ENCODE measurements at places on chromosomes 16 and 17.
A peak's percentile ranks its signal among the peaks of the same experiment; 100 is the strongest.

DNA sequence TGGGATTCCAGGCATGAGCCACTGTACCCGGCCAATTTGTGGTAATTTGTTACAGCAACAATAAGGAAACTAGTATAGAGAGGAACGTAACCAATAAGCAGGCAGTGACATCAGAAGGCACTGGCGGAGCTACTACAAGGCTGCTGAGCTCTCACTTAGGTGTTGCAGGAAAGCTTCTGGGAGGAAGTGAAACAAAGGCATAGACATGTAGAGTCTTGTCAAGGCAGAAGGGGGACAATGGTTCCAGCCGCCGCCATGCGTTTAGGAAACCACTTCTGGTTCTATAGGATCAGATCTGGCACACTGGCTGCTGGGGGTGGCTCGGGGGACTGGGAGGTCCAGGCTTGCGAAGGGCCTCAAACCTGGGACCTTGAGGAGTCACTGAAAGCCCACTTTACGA, 9.4 kb upstream of the CPSF4L start:
- DNase-seq, result peak; percentile 89

DNA sequence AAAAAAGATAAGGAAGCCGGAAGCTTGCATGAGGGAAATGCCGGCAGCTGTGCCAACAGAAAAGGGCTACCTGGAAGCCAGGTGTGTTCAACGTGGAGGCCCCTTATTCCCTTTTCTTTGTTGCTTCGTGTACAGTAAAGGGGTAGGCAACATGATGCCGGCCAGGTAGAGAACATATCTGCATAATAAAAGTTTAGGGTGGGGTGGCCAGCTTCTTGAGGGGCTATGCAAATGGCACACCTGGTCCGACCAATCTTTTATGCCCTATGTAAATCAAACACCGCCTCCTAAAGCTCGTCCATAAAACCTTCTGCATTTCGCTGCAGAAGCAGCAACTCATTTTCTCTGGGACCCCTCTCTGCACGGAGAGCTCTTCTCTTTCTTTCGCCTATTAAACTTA, 911.6 kb downstream of the KCNJ2 start:
- DNase-seq, result no peak

GRCh38 chr17:58344047-58344790, 7.8 kb downstream of the SUPT4H1 start:
- DNase-seq, result no peak

GRCh38 chr16:4531811-4532210, 6.8 kb downstream of the CDIP1 start:
- DNase-seq, result no peak

- DNase-seq, result peak; percentile 78
Measured at GRCh38 chr17:77086433-77087010, 54.2 kb upstream of the SEC14L1 start.

DNA sequence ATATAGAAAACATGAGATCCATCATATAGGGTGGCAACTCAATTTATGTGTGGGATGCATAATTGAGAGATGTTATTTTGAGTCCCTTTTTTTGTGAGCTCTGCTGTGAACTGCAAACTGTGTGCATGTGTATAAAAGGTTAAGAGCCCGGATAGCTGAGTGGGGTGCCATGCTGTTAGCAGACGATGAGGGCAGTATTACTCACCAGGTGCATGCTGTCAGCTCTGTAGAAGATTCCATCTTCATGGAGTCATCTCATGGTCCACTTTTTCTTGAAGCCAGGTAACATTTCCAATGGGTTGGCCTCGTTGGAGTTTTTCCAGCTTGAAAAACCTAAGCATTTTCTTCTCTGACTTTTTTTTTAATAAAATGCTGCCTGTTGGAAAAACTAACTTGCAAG, 43.0 kb upstream of the RHBDL3 start:
- peak; percentile 85 for DNase-seq

- DNase-seq, result peak; percentile 99
Measured at GRCh38 chr16:56607109-56607618, 1.2 kb upstream of the MT2A start.

- DNase-seq, result peak; percentile 64
Measured at GRCh38 chr16:82043680-82044584, 8.9 kb downstream of the HSD17B2 start.

DNA sequence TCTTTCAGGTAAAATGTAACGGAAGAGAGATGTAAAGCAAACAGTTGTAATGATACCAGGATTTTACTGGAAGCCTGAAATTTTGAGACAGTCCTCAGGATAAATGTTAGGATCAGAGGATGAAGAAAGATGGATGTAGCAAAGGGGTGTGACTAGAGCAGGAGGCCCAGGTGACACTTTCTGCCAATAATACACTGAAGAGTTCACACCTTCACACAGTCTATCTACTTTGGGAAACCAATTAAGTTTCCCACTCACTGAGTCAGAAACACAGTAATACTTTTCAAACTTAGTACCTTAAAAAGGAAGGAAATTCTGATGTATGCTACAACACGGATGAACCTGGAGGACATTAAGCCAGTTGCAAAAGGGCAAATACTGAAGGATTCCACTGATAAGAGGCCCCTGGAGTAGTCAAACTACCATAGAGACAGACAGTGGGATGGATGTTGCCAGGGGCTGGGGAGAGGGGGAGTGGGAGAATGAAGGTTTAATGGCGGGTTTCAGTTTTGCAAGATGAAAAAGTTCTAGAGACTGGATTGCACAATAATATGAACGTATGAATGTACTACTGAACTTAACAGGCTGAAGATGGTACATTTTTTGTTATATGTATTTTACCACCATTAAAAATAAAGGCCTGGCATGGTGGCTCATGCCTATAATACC, 62.3 kb downstream of the CYTH1 start:
- DNase-seq, result no peak

GRCh38 chr17:60435244-60436167, 13.2 kb downstream of the CHCT1 start:
- DNase-seq, result peak; percentile 82

DNA sequence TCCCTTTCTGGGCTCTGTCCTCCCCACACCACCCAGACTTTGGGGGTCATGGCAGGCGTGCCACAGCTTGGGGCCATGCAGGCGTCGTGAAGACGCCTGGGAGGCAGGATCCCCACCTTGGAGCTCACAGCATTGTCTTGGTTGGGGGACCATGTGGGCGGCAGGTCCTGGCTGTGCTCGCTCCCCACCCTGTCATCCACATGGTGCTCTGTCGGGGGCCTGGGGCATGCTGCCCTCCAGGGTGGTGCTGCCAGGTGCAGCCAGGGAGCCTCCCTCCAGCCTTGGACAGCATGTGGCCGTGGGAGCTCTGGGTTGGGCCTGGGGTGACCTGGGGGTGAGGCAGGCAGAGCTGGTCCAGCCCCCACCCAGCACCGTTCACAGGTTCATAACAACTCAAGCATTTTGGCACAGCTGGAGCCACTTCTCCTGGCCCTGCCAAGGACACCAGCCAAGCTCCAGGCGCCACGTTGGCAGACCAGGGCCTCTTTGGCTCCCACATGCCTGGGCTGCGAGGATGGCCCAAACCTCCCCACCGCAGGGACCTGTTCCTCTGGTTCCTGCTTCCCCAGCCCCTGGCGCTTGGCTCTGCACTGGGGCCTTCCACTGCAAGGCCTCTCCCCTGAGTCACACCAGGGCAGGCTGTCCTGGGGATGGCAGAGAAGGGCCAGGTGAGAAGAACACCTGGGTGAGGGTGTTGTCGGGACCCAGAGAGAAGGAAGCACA, 15.1 kb upstream of the ATP6V0C start:
- peak; percentile 69 for DNase-seq

DNA sequence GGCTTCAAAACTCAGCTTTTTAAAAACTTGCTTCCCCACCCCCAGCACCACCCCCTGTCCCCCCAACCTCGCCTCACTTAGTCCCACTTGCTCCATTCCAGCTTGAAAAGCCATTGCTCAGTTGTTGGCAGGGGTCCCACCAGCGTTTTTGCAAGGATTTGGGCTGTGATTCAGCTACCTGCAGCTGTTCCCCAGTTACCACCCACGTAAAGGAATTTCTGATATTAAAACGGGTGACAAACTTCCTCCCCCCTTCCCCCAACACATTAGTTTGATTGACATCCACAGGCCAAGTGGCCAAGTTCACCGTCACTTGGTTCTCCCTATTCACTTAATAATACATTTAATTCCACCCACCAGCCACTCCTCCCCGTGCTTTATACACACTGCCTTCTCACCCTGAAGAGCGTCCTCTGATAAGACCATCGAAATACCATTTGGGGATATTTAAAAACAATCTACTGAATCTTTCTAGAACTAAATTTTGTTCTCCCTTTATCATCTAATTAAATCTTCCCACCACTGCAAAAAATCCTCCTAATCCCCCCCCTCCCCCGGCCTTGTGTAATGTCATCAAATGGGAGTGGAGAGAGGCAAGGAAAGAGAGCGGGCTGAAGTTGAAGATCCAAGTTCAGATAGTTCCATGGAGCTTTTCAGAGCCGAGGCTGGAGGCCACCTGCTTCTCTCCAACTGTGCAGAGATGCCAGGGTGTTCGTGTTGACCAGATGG, 55.1 kb downstream of the SOX9 start:
- DNase-seq, result peak; percentile 26

GRCh38 chr17:43839670-43840108, 6.7 kb upstream of the MPP3 start:
- peak; percentile 67 for DNase-seq

DNA sequence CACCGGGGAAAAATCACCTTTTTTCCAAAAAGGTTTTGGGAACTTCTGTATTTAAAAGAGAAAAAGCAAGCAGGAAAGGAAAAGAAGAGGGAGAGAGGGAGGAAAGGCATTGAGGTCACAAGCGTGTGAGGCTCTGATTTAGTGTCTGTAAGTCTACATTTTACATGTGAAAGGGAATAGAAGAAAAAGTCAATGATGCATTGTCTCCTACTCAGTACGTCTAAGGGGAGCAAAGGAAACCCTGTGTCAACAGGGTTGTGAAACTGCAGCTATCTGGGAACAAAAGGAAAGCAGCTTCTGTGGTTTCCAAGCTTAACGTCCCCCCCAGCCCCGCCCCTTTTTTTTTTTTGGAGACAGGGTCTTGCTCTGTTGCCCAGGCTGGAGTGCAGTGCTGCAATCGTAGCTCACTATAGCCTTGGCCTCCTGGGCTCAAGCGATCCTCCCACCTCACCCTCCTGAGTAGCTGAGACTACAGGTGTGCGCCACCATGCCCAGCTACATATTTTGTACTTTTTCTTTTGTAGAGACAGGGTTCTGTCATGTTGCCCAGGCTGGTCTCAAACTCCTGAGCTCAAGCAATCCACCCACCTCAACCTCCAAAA, 1.8 kb upstream of the CDC42EP4 start:
- no peak for DNase-seq

DNA sequence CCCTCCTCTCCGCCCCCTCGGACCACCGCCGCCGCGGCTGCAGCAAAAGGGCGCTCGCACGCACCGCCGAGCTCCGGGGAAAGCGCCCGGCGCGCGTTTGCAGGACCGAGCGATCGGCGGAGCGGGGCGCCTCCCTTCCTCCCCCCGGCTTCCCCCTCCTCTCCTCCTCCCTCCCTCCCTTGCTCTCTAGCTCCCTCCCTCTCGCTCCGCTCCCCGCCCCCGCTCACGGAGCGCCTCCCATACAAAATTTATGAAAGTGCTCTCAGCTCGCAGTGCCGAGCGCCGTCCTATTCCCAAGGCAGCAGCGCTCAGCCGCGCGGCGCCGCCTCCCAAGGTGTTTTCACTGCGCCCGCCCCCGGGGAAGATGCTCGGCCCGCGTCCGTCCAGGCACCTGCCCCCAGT, at the start of gene RTN4RL1:
TSS of gene RTN4RL1 (minus strand) at position 115 of the 402 bp plus-strand sequence. CDS start 469 bp downstream, outside the sequence.
- DNase-seq, result peak; percentile 89

DNA sequence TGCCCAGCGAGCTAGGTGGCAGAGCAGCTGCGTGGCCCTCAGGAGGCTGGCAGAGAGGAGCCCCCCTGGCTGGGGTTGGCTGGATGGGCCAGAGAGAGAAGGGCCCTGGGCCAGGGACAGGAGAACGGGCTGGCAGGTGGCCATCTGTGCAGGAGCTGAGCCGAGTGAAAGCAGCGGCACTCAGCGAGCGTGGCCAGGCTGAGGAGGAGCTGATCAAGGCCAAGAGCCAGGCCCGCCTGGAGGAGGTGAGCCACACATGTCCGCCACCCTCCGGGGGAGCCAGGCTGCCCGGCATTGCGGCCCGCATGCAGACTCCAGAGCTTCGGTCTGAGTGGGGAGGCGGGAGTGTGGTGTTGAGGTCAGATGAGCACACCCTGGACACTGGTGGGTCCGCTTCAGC, 2.1 kb upstream of the RAC3 start:
- DNase-seq, result no peak

DNA sequence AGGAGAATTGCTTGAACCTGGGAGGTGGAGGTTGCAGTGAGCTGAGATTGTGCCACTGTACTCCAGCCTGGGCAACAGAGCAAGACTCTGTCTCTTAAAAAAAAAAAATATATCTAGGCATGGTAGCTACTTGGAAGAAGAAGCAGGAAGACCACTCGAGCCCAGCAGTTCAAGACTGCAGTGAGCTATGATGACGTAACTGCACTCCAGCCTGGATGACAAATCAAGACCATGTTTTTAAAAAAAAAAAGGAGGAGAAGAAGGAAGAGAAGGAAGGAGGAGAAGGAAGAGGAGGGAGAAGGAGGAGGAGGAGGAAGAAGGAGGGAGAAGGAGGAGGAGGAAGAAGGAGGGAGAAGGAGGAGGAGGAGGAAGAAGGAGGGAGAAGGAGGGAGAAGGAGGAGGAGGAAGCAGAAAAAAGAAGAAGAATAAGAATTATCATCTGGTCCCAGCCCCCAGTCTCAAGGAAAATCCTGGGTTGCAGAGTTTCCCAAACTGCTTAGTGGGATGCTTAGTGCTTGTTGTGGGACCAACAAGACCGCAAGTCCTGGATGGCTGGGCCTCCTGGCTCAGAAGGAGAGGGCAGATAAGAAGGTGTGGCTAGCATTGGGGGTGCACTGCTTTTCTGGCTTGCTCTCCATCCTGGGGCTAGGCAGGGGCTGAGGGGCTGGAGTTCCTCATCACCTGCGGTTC, 3.7 kb upstream of the DRC7 start:
- DNase-seq, result no peak

- peak; percentile 46 for DNase-seq
Measured at GRCh38 chr17:68398691-68399637, 58.3 kb downstream of the WIPI1 start.

- no peak for DNase-seq
Measured at GRCh38 chr16:19840524-19841110, 44.0 kb downstream of the GPRC5B start.

- DNase-seq, result no peak
Measured at GRCh38 chr17:1867307-1867706, 37.5 kb downstream of the RPA1 start.

- no peak for DNase-seq
Measured at GRCh38 chr17:4316648-4317047, 49.8 kb downstream of the UBE2G1 start.

- no peak for DNase-seq
Measured at GRCh38 chr16:52016387-52016786, 530.6 kb downstream of the TOX3 start.

DNA sequence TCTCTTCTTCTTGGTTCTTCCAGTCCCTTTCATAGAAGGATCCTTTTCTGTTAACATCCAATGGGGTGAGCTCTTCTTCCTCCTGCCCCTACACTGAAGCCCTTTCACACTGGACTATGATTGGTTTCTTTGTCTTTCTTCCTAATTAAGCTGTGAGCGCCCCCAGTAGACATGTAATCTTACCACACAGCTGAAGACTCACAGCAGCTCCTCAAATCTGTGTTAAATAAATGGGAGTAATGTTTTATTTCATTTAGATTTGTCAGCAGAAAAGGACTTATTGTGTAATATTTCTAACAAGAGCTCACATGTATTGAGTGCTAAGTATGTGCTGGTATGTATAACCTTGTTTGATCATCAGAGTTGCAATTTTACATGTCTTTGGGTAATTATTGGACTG, 55.7 kb downstream of the TOX3 start:
- no peak for DNase-seq

GRCh38 chr16:15652293-15653001, 2.4 kb downstream of the NDE1 start:
- no peak for DNase-seq
